ENCODE measurements at places on chromosomes 7 and 10.

- no peaks in the 10 kb centered on the region for H3K4me1 ChIP-seq
- no peak for DNase-seq
- H3K4me3 ChIP-seq, result no peak overlapping the region
- no peaks in the 10 kb centered on the region for H3K27me3 ChIP-seq
These were observed 350.1 kb downstream of the KIF20B start for GRCh38 chr10:90051474-90051873.

- H3K27me3 ChIP-seq, result no peaks in the 10 kb centered on the region
- H3K36me3 ChIP-seq, result no peaks in the 10 kb centered on the region
- no peak overlapping the region for H3K27ac ChIP-seq
- no peaks in the 10 kb centered on the region for H3K4me1 ChIP-seq
These were observed 43.9 kb downstream of the RSU1 start for GRCh38 chr10:16773334-16773733.

- no peaks in the 10 kb centered on the region for H3K27me3 ChIP-seq
- H3K4me3 ChIP-seq, result no peak overlapping the region
- DNase-seq, result no peak
- H3K36me3 ChIP-seq, result no peaks in the 10 kb centered on the region
These were observed 96.3 kb upstream of the ANKRD1 start for GRCh38 chr10:91017198-91017597.

GRCh38 chr10:63105225-63106110 is 27.7 kb upstream of the NRBF2 start:
- no peaks in the 10 kb centered on the region for H3K4me1 ChIP-seq
- no peaks in the 10 kb centered on the region for H3K27me3 ChIP-seq
- no peak for DNase-seq
- H3K4me3 ChIP-seq, result no peak overlapping the region
- no peaks in the 10 kb centered on the region for H3K36me3 ChIP-seq
- H3K27ac ChIP-seq, result no peak overlapping the region
